Activated CD8-positive, alpha-beta T cell treated with anti-CD3 and anti-CD28 coated beads for 36 hours (primary cell): ENCODE measurements at places on chromosomes 12 and 14. TPM values are rescaled to one million over a fixed set of nuclear protein-coding genes. Genes with fewer than 3 reads are reported as not detected.
A peak's percentile ranks its signal among the peaks of the same experiment; 100 is the strongest.

The STON2 gene
- total RNA-seq = 0.58 TPM

The OR6C2 gene
- total RNA-seq = not detected

The CIDEB gene
- total RNA-seq = 12.1 TPM

DNA sequence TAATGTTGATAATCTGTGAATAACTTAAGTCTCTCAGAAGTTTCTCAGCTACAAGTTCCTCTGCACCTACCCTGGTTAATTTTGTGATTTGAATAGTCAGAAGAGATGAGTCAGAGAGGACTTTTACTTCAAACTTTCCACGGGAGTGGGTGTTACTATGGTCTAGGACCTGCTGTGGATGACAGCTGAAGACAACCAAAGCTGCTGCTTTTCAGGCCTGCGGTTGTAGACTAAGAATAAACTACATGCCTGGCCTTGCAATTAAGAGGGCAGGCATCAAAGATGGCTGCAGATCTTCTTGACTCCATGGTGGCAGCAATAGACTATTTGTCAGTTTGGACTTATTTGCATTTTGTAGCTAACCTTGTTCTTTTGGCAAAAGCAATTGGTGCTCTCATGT, 227.1 kb upstream of the KRR1 start:
- DNase-seq = peak; percentile 70

- DNase-seq = no peak
These were observed 310.9 kb upstream of the DIO3 start for GRCh38 chr14:101250336-101250947.

DNA sequence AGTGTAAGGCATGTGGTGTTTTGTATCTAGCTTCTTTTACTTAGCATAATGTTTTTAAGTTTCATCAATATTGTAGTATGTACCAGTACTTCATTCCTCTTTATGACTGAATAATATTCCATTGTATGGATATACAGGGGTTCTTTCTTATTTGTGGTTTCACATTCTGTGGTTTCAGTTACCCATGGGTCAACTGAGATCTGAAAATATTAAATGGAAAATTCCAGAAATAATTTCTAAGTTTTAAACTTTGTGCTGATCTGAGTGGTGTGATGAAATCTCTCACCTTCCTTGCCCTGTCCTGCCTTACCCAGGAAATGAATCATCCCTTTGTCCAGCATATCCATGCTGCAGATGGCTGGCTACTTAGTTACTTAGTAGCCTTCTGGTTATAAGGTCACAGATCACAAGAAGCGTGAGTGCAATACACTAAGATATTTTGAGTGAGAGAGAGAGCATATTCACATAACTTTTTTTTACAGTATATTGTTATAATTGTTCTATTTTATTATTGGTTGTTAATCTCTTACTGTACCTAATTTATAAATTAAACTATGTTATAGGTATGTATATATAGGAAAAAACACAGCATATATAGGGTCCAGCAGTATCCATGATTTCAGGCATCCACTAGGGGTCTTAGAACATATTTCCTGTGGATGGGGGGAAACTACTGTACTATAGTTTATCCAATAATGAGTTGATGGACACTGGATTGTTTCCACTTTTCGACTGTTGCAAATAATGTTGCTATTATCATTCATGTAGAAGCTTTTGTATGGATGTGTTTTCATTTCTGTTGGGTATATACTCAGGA, 59.6 kb upstream of the LRTM2 start:
- DNase-seq = no peak

- DNase-seq = no peak
These were observed 61.7 kb downstream of the PRMT8 start for GRCh38 chr12:3552726-3553045.

GRCh38 chr12:10910380-10910779, 1.0 kb upstream of the TAS2R13 start:
- no peak for DNase-seq

The OTOGL gene
- total RNA-seq = not detected

DNA sequence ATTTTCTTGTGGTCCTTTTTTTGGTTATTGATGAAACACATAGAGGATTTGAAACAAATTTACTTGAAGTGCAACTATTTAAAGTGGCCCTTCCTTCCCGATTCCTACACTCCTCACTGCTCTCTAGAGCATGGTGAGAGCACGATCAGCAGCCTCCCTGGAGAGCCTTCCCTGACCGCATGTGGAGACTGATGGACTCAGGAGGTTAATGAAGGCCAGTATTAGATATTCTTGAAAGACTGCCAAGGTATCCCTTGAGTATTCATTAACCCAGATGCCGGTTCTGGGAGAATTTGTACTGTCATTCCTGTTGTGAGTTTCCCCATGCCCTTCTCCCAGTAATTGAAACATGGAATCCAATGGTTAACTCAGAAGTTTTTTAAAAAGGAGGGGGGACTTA, 102.8 kb upstream of the FGD4 start:
- DNase-seq = no peak

DNA sequence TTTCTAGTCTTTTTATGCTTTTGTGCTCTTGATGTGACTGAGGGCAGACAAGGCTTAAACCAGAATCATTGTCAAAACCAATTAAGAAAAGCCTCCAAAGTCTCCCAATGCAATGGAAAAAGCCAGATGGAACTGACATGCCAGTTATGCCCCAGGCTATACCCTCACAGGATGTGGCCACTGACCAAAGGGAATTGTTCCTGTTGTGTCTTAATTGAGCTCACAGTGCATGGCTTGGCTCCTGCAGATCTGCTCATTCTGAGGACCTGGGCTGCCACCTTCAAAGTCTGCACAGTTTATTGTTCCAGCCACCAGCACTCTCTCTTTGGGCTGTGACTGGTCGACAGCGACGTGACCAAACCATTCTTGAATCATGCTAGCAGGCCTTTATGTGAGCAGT, 17.1 kb upstream of the BICD1 start:
- DNase-seq = no peak

The AREL1 gene
- total RNA-seq = 26.4 TPM

DNA sequence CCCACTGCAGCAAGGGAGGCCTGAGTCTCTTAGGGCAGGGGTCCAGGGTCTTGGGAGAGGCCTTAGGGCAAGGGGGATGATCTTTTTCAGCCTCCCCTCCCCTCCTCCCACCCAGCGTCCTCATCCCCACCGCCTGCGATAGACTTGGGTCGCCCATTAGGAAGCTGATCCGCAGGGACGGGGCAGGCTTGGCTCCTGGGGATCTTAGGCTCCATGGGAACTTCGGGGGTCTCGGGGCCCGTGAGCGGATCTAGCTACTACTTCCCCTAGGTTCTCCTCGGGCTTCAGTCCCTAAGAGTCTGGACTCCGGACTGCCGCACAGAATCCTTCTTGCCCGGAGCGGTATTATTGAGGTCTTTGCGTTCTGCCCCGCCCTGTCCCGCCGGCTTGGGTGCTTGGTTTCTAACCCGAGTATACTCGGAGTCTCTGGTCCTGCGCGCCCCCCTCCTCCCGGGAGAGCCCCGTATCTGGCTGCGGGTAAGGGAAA, 2.2 kb upstream of the PTHLH start:
- DNase-seq = no peak

The MLF2 gene
- 151 TPM for total RNA-seq

The PSMC6 gene
- total RNA-seq = 105 TPM

DNA sequence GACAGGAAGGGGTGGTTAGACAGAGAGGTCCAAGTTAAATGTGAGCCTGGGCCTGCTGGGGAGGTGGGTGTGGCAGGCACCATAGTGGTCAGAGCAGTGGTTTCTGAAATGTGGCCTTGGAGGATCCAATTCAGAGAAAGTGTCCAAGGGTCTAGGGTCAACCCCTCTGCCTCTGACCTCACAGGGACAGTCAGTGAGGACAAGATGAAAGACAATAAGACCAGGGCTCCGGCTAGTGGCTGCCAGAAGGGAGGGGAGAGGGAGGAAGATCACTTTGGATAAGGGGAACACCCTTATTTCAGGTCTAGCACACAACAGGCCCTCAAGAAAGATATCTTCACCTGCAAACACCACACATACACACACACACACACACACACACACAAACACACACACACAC, 335.1 kb downstream of the MED13L start:
- no peak for DNase-seq

DNA sequence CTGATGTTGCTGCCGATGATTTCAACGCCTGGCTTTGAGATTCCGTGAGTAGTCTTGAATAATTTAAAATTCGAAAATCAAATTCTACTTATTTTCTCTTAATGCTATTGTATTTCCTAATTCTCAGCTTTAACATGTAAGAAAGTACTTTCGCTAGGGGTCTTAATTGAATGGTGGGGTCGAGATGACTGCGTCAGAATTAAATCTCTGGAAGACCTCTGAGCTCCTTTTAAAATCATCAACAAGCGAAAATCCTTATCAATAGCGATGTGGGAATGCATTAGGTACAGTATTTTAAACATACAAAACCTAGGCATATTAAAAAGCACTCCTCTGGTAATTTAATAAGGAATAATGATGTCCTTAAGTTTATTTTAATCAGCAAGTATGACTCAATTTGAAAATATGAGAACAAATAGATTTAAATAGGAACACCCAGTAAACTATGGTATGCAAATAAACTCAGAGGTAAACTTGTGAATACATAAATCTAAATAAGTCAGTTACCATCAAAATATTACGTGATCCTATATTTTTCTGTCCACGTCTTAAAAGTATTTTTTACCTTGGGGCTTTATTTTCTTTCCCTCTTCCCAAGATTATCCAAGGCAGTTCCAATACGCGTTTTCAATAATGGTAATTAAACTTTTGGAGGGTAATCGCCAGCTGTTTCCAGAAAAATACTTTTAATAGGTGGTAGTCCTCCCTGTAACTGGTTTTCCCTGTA, 1.4 kb downstream of the FOXA1 start:
- DNase-seq = no peak
